ENCODE measurements at places on chromosomes 7 and 10. TPM values are rescaled to one million over a fixed set of nuclear protein-coding genes. Genes with fewer than 3 reads are reported as not detected.

Gene VWA2
- 21.5 TPM for total RNA-seq

Gene HILPDA
- 66.0 TPM for total RNA-seq

Gene ANLN
- total RNA-seq, result 17.3 TPM

GRCh38 chr7:130938661-130939060, 204.7 kb upstream of the KLF14 start:
- no peak for DNase-seq

DNA sequence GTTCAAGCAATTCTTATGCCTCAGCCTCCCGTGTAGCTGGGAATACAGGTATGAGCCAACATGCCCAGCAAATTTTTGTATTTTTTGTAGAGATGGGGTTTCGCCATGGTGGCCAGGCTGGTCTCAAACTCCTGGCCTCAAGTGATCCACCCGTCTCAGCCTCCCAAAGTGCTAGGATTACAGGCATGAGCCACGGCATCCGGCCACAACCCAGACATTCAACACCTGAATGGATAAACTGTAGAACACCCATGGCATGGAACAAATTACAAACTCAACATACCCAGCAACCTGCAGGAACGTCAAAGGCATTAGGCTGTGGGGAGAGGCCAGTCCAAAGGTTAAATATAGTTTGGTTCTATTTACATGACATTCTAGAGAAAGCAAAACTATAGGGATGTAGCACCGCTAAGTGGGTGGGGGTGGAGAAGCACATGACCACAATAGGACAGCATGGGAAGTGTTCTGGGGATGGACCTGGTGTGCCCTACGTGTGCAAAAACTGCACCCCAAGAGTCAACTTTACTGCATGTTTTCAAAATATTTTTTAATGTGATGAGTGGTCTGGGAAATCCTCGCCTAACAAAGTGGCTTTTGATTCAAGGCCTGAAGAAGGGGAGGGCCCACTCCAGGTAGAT, 6.5 kb upstream of the PGAM2 start:
- DNase-seq, result no peak

DNA sequence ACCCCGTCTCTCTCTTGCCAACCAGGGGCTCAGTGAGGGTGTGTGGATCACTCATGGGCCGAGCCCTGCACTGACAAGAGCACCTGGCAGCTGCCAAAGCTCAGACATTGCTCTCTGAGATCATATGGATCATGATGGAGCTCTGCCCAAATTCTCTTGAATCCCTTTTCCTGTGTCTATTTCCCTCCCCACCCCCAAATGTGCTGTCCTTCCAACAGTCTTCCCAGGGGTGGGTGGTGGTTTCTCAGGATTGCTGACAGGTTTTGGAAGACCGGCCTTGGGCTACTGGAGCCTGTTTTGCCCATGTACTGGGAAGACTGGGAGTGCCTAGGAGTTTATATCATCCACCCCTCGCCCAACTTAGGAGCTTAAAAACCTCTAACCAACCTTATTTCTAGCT, 10.5 kb downstream of the ARHGAP22 start:
- no peak for DNase-seq

DNA sequence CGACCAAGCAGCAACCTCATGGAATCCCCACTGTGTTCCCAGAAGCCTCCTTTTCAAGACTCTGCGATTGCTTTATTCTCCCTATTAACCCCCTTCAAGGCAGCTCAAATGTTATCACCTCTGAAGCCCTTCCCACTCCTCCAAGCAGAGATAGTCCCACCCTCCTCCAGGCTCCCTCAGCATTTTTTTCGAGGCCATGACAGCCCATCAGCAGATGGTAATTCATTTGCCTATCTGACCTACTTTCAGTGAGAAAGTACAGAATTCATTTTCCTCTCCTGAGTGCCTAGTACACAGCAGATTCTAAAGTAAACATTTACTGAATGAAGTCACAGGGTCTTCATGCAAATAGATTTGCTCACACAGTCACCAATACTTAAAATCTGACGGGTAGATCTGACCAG, 47.8 kb downstream of the HERPUD2 start:
- DNase-seq, result no peak

DNA sequence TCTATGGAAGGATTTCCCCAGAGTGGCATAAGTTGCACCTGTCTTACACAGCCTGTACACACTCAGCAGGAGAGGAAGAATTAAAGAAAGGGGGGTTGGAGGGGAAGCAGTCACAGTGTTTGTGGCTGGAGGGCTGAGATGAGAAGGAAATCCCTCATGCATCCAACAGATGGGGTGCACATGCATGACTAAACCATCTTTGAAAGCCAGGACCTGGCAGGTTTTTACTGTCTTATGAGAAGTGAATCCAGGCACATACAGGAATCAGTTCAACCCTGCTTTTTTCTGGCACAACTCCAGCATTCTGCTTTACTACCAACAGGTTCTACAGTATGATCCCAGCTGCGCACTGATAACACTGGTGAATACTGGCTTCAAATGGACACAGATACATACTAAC, 107.7 kb downstream of the CACNA2D1 start:
- DNase-seq, result no peak
